ENCODE measurements at places on chromosomes 2 and 18. TPM values are rescaled to one million over a fixed set of nuclear protein-coding genes. Genes with fewer than 3 reads are reported as not detected.
A peak's percentile ranks its signal among the peaks of the same experiment; 100 is the strongest.

The ZBTB7C gene
- total RNA-seq = 0.41 TPM

- H3K4me1 ChIP-seq = peaks cover 5% of the 10 kb centered on the region
- H3K27me3 ChIP-seq = no peaks in the 10 kb centered on the region
- peak; percentile 68 for DNase-seq
- H3K4me3 ChIP-seq = no peak overlapping the region
- H3K36me3 ChIP-seq = no peaks in the 10 kb centered on the region
- H3K27ac ChIP-seq = no peak overlapping the region
These were observed 26.0 kb upstream of the NMI start for GRCh38 chr2:151315381-151315903.

DNA sequence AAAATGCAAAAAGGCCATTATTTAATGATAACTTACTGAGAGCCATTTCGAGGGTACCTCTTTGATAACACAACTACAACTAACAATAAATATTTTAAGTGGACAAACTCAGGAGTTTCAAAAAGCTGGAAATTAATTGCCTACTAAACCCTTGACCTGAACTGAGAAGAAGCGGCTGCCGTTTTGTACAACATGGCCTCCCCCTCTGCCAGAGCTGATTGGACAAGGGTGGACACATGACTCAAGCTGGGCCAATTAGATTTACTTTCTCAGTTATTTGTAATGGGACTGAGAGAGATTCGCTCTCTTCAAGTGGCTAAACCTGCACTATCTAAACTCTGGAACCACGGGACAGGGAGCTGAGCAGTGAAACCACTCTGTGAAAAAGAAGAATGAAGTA lies 135.9 kb upstream of the SERPINE2 start:
- DNase-seq = no peak
- H3K27me3 ChIP-seq = no peaks in the 10 kb centered on the region
- no peak overlapping the region for H3K27ac ChIP-seq
- no peak overlapping the region for H3K4me3 ChIP-seq
- no peaks in the 10 kb centered on the region for H3K36me3 ChIP-seq
- H3K4me1 ChIP-seq = peaks cover 3% of the 10 kb centered on the region

The VAMP8 gene
- 84.2 TPM for total RNA-seq

The ZAP70 gene
- 7.8 TPM for total RNA-seq

DNA sequence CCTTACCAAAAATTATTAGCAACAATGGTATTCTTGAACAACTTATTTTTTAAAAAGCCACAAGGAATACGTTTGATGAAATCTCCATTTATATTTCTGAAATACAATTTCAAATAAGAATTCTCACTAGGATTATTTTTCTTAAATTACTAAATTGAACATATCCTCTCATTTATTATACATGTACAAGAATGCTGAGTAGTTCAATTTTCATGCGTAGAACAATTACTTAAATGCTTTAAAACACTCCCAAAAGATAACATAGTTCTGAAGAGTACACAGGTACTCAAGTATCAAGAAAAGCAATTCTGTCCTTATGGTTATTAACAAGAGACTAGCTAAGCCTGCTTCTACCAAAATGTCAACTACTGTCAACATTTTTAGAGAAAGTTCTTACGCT lies 268.1 kb downstream of the ZNF385B start:
- DNase-seq = no peak
- no peak overlapping the region for H3K27ac ChIP-seq
- H3K27me3 ChIP-seq = no peaks in the 10 kb centered on the region

The STON1 gene
- total RNA-seq = 15.0 TPM

The TUBA3E gene
- total RNA-seq = not detected

The NOP58 gene
- total RNA-seq = 68.3 TPM

The INPP5D gene
- total RNA-seq = 0.66 TPM

DNA sequence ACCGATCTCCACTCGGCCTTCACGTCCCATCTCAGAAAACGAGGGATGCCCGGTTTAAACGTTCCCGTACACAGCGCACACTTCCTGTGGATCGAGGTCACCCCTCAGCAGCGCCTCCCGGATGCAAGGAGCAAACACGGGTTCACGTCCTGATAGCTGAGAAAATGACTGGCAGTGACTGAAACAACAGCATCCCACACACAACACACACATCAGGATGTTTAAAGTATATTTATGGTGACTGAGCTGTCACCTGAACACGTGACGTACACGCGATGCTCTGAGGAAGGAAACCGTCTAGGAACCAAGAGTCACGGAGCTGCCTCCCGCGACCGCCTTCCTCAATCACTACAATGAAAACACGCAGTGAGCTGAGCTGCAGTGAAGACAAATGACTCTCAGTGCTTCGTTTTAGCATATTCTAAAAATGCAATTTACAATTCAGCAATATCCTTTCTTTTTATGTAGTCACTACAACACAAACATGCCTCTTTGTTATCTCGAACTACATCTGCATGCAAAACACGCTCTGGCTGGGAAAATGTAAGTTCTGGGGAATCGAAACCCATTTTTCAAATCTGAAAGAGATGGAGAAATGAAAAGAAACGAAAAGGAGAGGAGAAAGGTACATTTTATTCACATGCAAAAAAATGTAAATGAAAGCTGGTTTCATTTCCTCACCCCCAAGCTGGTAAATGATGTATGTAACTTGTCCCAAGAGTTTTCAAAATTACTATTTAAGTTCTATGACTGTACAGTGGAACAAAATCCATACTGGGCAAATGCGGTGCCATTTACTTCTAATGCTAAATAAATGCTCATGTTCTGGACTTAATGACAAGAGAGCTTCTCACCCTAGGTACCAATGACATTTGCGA lies 19.8 kb downstream of the HDAC4 start:
- H3K36me3 ChIP-seq = no peaks in the 10 kb centered on the region
- H3K4me3 ChIP-seq = no peak overlapping the region
- peak overlapping the region; percentile 12 for H3K27ac ChIP-seq

The LDLRAD4 gene
- 15.1 TPM for total RNA-seq

GRCh38 chr2:238847841-238848690 lies at the start of gene TWIST2:
TWIST2 (plus strand) TSS chr2:238848085; CDS start chr2:238848216, 131 bp downstream.
- peaks cover 90% of the 10 kb centered on the region for H3K27me3 ChIP-seq
- no peaks in the 10 kb centered on the region for H3K4me1 ChIP-seq
- peak; percentile 89 for DNase-seq
- H3K36me3 ChIP-seq = no peaks in the 10 kb centered on the region
- no peak within 1 kb of the TSS for H3K27ac ChIP-seq

DNA sequence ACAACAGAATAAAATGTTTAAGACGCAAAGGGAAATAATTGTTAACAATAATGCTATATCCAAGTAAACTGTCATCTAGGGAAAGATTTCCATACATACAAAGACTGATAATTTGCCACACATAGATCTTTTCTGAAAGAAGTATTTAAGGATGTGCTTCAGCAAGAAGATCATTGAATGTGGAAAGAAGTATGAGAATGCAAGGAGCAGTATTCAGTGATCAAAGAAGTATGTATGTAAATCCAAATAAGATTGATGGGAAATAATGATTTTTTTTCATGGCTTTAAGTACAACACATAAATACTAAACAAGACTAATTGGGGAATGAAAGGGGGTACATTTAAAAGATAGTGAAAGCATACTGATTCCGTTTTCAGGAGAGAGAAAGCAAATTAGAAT lies 410.4 kb upstream of the HS6ST1 start:
- no peak overlapping the region for H3K27ac ChIP-seq
- no peaks in the 10 kb centered on the region for H3K27me3 ChIP-seq
- H3K36me3 ChIP-seq = no peaks in the 10 kb centered on the region

The PLEK gene
- total RNA-seq = not detected

GRCh38 chr2:104932243-104932642 lies 78.3 kb downstream of the POU3F3 start:
- H3K4me3 ChIP-seq = no peak overlapping the region
- H3K36me3 ChIP-seq = no peaks in the 10 kb centered on the region
- H3K27ac ChIP-seq = no peak overlapping the region
- DNase-seq = no peak
- H3K4me1 ChIP-seq = no peaks in the 10 kb centered on the region

The ERICH2 gene
- 6.6 TPM for total RNA-seq

DNA sequence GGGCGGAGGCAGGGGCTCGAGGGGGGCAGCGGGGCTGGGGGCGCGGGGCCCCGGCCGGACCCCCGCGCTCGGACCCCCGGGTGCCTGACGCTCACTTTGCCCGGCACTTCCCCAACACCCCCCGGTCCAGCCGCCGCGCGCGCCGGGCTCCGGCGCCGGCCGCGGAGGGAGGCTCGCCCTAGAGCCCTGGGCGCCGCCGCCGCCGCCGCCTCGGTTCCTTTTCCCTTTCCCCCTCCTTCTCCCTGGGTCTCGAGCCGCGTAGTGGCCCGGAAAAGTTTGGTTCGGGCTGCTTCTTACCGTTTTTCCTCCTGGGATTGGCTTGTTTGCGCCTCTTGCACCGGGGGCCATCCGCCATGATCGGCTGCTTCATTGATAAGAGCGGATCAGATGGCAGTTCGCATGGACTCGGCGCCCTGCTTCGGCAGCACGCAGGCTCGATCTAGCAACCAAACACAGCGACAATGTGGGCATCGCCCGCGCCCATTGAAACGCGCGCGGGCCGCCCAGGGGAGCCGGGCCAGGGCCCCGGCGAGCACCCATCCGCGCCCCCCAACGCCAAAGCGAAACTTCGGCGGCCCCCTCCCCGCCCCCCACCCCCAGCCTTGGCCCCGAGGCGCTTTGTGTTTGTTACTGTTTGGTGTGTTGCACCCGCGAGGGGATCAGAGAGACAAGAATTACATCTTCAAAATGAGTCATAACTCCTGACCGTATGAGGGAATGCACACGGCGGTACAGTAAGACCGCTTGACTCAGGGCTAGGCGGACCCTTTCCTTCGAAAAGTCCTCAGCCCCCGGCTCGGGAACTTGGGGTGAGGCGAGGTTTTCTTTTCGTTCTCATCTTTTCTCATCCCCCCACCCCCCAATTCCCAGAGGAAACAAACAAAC lies 2.7 kb downstream of the ZEB2 start:
- H3K27ac ChIP-seq = peak overlapping the region; percentile 80
- no peaks in the 10 kb centered on the region for H3K4me1 ChIP-seq
- H3K4me3 ChIP-seq = peak overlapping the region; percentile 78
- no peaks in the 10 kb centered on the region for H3K36me3 ChIP-seq

The ALPG gene
- not detected for total RNA-seq

The C2orf81 gene
- 7.6 TPM for total RNA-seq

- H3K27ac ChIP-seq = no peak overlapping the region
- no peaks in the 10 kb centered on the region for H3K27me3 ChIP-seq
- DNase-seq = no peak
- H3K4me1 ChIP-seq = peaks cover 7% of the 10 kb centered on the region
These were observed 415.2 kb upstream of the KCNH7 start for GRCh38 chr2:163253621-163254285.

- no peaks in the 10 kb centered on the region for H3K36me3 ChIP-seq
- no peak overlapping the region for H3K27ac ChIP-seq
- H3K4me1 ChIP-seq = no peaks in the 10 kb centered on the region
- no peaks in the 10 kb centered on the region for H3K27me3 ChIP-seq
These were observed 541.8 kb upstream of the CDH2 start for GRCh38 chr18:28718696-28719095.

DNA sequence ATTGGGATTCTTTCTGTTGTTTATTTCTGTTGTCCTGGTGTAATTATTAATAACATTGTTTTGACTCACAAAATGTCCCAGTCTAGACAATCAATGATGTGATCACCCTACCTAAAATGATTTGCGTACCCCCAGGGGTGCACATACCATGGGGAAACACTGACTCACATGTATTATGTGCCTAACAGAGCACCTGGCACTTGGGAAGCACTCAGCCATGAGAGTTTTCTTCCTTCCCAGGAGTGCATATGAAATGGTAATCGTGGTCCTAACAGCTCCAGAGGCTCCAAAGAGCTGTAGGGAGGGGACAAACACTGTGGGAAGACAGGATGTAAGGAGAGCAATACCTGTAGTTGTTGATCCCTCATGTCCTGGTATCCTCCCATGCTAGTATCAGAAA lies 187.8 kb upstream of the ERBB4 start:
- no peaks in the 10 kb centered on the region for H3K4me1 ChIP-seq
- DNase-seq = peak; percentile 58
- H3K4me3 ChIP-seq = no peak overlapping the region
- H3K36me3 ChIP-seq = no peaks in the 10 kb centered on the region

DNA sequence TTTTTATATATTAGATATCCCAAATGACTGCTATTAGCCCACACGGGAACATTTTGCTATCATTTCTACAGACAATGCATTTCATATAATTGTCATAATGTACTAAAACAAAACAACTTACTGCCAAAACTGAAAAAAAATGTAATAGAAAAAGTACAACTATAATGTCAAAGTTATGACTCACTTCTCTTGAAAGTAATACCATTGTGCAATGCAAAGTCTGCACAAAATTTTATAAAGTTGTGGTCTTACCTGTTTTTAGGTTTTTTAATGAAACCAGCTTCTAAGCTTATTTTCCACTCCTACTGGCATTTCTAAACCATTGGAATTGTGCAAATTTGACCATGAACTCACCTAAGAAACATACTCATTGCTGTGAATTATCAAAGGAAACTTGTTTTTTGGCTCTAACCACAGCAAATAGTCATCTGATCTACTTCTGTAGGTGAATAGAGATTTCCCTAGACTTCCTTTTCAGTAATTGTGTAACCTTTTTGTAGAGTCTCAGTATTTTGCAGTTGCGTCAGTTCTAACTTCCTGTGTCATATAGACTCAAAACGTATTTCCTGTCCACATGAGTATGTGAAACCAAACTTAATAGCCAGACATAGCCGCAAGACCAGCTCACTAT lies 31.9 kb upstream of the TFPI start:
- peaks cover 6% of the 10 kb centered on the region for H3K4me1 ChIP-seq
- H3K27ac ChIP-seq = no peak overlapping the region
- no peak for DNase-seq
- H3K27me3 ChIP-seq = no peaks in the 10 kb centered on the region
- H3K4me3 ChIP-seq = no peak overlapping the region

The KYNU gene
- 4.2 TPM for total RNA-seq

DNA sequence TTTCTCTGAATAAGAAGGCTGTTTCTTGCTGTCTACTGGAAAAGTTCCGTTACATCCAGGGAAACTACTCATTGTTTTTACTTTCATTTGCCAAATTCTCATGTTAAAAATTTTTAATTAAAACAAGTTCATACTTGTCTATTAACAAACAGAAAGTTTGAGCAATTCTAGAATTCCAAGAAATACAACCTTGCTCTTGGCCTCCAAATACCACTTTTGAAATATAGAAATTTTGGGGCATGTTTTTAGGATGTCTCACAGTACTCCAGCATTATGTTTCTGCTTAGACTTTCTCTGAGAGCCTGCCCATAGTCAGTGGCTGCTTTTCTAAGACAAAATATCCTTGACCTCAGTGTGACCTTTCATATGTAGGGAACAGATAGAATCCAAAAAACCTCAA lies 228.7 kb upstream of the RND3 start:
- H3K36me3 ChIP-seq = no peaks in the 10 kb centered on the region
- H3K4me3 ChIP-seq = no peak overlapping the region
- DNase-seq = no peak
- H3K4me1 ChIP-seq = no peaks in the 10 kb centered on the region

The CYP1B1 gene
- total RNA-seq = 9.4 TPM

GRCh38 chr2:216922175-216922780 lies 62.4 kb upstream of the TNP1 start:
- no peak overlapping the region for H3K27ac ChIP-seq
- DNase-seq = peak; percentile 20
- H3K4me1 ChIP-seq = no peaks in the 10 kb centered on the region
- H3K36me3 ChIP-seq = no peaks in the 10 kb centered on the region

The UCN gene
- 0.59 TPM for total RNA-seq
